ENCODE measurements at places on chromosomes 7 and 10. TPM values are rescaled to one million over a fixed set of nuclear protein-coding genes. Genes with fewer than 3 reads are reported as not detected.
A peak's percentile ranks its signal among the peaks of the same experiment; 100 is the strongest.

DNA sequence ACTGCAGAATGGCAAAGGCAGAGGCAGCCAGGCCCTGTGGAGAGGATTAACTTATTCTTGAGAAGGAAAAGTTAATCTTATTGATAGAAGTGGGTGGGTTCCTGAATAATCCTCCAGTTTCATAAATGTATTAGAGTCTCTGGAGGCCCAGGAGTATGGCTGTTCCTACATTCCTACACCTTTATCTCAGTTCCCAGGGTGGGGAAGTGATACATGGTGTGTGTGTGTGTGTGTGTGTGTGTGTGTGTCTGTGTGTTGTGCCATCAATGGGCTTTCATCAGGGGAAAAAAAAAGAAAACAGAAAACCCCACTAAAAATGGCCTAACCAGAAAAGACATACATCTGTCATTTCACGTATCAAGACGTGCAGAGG lies 22.0 kb upstream of the GSDME start:
- no peak for DNase-seq

- DNase-seq: no peak
These were observed 73.6 kb downstream of the SNX10 start for GRCh38 chr7:26365077-26365900.

- DNase-seq: no peak
These were observed 521.2 kb downstream of the TCERG1L start for GRCh38 chr10:130790339-130790738.

DNA sequence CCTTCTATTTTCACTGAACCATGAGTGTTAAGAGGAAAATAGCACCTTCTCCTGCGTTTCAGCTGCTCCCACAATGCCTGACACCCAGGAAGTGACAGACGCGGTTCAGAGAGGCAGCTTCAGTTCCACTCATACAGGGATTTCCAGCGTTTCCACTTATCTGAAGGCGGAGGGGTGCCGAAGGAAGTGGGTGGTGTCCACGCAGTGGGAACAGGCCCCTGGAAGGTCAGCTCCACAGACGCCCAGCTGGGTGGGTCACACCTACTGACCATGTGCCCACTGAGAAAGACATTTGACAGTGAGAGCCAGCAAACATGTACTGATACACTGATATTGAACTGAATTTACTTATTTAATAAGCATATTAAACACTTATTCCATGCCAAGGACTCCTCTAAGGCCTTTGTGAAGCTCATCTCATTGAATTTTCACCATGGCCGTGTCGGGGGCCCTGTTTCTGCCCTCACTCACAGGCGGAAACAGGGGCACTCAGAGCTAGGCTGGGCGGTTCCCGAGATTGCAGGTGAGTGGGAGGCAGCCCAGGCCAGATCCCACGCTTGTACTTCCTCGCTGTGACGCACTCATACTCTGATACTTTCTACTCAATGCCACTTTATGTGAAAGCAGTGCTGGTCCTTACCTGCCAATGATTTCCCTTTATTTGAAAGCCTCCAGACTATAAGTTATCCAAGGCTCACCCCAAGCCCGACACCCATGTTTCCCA lies 96.8 kb downstream of the TCERG1L start:
- peak; percentile 19 for DNase-seq

GRCh38 chr7:72492461-72493065 lies 80.4 kb upstream of the CALN1 start:
- DNase-seq: peak; percentile 53

- peak; percentile 22 for DNase-seq
These were observed 246.7 kb downstream of the ETV1 start for GRCh38 chr7:13742811-13743210.

DNA sequence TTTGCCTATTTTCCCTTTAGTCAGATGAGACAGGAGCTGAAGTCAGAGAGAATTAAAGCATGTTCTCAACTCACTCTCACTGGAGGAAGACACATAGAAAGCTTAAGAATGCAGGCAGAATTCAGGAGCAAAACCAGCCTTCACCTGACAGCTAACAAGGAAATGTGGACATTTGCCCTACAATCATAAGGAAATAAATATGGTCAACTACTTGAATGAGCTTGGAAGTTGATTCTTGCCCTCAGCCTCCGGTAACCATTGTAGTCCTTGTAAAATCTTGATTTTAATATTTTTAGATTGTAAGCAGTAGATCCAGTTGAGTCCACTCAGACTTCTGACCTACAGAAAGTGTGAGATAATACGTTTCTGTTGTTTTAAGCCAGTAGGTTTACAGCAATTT lies 752.5 kb upstream of the ZWINT start:
- no peak for DNase-seq

- no peak for DNase-seq
These were observed 725.6 kb upstream of the GALNT17 start for GRCh38 chr7:70406186-70406949.

GRCh38 chr10:132273304-132273944 lies 34.3 kb downstream of the STK32C start:
- DNase-seq: no peak

DNA sequence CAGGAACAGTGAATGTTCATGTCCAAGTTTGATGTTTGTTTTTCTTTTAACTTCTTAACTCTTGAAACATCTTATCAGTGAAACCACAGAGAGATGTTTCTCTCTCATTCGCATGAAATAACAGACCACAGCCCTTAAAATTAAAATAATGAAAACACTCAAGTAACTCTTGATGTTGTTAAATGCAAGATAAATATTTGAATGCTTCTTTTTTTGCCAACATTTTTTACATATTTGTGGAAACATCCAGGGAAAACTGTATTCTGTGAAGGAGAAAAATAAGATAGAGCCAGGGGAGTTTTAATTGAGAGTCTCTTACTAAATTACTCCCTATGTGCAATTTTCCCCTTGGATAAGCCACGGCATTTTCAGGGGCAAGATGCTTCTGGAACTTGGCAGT lies 361.8 kb upstream of the MGMT start:
- DNase-seq: no peak

- DNase-seq: no peak
These were observed 45.7 kb upstream of the NMT2 start for GRCh38 chr10:15214237-15214636.

- DNase-seq: no peak
These were observed 722.7 kb downstream of the XPNPEP1 start for GRCh38 chr10:109200646-109201045.

GRCh38 chr10:4183761-4184261 lies 398.8 kb upstream of the KLF6 start:
- DNase-seq: no peak

DNA sequence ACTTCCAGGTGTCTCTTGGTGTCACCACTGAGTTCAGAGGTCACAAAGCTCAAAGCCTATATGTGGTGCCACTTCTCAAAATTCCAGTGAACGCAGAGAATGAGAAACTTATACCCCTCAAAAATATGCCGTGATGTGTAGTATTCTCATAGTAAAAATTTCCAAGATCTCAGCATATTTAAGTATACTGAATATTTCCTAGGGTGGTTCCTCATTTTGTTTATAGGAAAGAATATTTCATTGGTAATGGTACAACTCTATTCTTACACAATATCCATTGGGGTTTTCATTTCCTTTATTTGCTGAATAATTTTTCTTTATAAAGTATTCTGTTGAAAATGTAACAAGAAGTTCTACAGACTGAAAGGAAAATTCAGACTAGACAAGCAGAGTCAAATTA lies 58.9 kb upstream of the ADO start:
- DNase-seq: no peak

- peak; percentile 31 for DNase-seq
These were observed 38.1 kb downstream of the CFAP46 start for GRCh38 chr10:132904181-132904813.

DNA sequence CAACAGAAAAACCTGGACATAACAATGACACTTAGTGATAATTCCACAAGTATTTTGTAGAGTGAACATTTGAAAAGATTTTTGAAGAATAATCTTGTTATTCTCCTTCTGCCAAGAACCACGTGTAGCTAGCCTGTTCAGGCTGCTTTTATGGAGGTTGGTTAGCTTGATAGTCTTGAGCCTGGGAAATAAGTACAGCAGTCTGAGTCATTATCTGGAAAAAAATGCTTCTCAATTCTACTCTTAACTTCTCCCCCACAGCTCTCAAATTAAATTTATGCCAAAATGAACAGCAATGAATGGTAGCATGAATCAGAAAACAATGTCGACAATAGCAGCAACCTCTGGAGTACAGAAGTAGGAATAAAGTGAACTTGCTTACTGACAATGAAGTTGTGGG lies 63.2 kb downstream of the GPR37 start:
- no peak for DNase-seq

DNA sequence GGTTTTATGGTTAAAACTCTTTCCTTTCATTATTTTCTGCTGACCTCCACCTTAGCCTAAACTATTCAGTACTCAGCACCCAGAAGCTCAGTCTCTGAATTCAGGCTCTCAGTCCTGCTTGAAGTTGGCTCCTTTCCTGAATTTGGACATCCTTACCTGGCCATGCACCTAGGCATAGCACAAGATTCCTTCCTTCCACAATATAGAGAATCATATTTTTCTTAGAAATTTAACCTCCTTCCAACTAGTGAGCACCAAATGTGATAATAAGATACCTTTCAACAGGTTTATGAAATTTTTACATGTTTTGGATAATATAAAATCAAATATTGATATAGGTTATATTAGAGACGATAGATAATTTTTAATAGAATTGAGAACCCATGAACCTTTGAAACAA lies 905.6 kb upstream of the GHITM start:
- DNase-seq: no peak

GRCh38 chr7:133649593-133649992 lies 396.7 kb downstream of the EXOC4 start:
- DNase-seq: no peak

DNA sequence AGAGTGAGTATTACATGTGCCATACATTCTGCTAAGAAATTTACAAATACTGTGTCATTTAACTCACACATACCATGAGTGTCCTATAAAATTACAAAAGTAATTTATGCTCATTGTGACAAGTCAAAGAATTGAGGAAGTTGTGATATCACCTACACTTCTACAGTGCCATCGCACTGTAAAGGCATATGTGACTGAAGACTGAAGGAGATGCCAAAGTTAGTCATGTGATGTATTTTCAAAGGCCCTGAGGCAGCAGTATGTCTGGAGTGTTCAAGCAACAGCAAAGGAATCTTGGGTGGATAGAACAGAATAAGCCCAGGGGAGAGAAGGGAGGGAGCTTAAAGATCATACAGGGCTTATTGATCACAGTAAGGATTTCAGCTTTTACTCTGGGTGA lies 176.8 kb downstream of the WNT2 start:
- DNase-seq: no peak

DNA sequence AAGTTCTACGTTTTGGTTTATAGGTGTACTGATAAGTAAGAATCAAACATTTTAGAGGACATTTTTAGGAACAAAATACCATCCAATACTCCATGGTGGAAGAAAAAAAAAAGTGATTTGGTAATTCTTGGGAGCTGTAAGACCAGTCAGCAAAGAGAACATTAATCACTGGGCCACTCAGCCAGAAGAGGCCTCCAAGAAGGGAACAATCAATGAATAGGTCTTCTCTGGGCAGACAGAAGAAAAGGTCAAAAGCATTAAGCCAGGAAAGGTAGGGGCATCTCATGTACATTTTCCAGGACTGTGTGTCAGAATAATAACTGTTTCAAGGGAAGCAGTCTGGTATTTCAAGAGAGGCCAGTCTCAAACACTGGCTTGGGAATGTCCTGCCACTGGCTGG lies 190.4 kb upstream of the AGK start:
- no peak for DNase-seq

DNA sequence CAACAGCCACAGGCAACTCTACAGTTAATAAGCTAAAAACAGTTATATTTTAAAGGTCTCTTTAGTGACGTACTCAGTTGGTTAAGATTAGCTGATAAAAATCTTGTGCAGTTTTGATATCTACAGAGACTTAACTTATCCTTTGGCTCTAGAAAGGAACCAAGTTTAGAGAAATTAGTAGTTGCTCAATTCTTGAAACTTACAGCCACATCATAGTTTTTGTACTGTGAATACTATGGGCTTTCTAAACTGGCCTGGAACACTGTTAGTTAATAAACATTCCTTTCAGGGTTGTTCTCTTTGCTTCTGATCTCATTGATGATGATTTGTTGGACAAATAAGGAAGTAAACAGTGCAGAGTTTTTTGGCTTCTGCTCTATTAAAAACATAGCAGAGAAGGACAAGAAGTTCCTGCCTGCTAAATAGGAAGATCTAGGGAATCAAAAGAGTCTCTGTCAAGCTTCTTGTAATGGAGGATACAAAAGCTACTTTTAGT lies 73.1 kb downstream of the MKLN1 start:
- DNase-seq: no peak

DNA sequence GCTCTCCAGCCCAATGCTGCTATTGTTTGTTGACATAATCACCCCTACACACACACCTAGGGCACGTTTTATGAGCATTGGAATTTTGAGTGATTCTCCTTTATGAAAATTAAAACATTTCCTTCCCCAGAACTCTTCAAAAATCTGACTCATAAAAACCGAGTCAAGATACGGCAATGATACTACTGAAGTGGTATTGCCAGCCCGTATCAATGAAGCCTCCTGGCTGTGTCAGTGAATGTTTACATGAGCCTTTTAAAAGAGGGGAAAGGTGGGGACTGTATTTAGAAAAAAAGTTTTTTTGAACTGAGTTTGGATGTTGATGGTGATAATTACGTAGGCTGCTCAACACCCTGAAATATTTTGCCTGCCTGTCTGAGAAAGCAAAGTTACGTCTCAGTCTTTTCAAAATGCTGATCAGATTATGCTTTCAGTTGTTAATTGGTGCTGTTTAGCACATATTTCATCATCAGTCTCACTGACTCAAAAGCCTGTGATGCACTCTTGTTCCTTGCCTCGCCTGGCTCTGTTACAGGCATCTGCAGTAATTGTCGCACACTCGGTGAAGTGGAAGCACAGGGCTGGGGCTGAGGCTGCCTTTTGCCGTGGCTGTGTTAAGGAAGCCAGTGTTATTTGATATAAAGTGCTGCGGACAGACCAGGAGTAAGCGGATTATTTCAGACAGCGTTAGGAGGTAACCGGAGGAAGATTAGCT lies 157.4 kb upstream of the TCF7L2 start:
- DNase-seq: peak; percentile 64

The SLC26A4 gene
- 0.58 TPM for total RNA-seq

The KCNK18 gene
- total RNA-seq: not detected

The ZMIZ1 gene
- total RNA-seq: 58.0 TPM

The C10orf67 gene
- total RNA-seq: 0.10 TPM

The CRYGN gene
- 0.24 TPM for total RNA-seq

The SFTPA1 gene
- 0.26 TPM for total RNA-seq

The BTBD16 gene
- not detected for total RNA-seq

The ASAH2 gene
- total RNA-seq: 3.5 TPM

The HABP2 gene
- total RNA-seq: not detected

The EMX2 gene
- 0.56 TPM for total RNA-seq

The MYL10 gene
- not detected for total RNA-seq

The MINDY3 gene
- total RNA-seq: 19.9 TPM

The MBL2 gene
- total RNA-seq: not detected

The ZSCAN25 gene
- total RNA-seq: 9.4 TPM

The IMMP2L gene
- total RNA-seq: 9.9 TPM

The DRGX gene
- total RNA-seq: not detected

The EBLN1 gene
- not detected for total RNA-seq

The IL15RA gene
- total RNA-seq: 15.7 TPM

The RBP4 gene
- total RNA-seq: 87.1 TPM
